ENCODE measurements at places on chromosomes 6 and 20.

DNA sequence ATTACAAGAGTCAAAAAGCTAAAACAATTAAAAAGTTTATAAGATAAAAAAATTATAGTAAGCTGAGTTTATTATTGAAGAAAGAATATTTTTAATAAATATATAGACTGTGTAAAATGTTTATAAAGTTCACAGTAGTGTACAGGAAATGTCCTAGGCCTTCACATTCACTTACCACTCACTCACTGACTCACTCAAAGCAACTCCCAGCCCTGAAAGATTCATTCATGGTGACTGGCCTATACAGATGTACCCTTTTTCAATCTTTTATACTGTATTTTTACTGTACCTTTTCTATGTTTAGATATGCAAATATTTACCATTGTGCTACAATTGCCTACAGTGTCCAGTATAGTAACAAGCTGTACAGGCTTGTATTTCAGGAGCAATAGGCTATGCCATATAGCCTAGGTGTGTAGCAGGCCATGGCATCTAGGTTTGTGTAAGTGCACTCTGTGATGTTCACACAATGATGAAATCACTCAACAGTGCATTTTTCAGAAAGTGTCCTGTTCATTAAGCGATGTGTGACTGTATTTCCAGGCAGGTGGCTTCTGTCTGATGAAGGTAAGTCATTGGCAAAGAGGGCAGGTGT is 130.2 kb downstream of the BTBD3 start:
- peak; percentile 9 for DNase-seq

DNA sequence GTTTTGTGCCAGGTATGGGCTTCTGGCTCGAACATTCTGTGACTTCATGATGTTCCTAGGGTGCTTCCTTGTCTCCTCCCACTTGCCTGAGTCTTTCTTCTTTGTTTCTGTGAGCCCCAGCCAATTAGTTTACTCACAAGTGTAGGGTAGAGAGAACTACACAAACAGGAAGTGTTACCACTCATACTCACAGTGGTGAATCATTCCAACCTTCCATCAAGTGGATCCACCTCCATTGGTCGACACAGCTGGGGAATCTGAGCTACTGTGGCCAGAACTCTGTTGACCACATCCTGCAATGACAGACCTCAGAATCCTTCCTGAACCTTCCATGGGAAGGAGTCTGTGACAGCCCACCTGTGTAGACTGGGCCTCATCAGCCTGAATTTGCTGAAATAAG is 76.8 kb downstream of the UNC5CL start:
- DNase-seq, result peak; percentile 96

- DNase-seq, result no peak
Observed at GRCh38 chr20:22561965-22562577, 22.3 kb downstream of the FOXA2 start.

- no peak for DNase-seq
Observed at GRCh38 chr6:473356-473755, 81.8 kb downstream of the IRF4 start.

DNA sequence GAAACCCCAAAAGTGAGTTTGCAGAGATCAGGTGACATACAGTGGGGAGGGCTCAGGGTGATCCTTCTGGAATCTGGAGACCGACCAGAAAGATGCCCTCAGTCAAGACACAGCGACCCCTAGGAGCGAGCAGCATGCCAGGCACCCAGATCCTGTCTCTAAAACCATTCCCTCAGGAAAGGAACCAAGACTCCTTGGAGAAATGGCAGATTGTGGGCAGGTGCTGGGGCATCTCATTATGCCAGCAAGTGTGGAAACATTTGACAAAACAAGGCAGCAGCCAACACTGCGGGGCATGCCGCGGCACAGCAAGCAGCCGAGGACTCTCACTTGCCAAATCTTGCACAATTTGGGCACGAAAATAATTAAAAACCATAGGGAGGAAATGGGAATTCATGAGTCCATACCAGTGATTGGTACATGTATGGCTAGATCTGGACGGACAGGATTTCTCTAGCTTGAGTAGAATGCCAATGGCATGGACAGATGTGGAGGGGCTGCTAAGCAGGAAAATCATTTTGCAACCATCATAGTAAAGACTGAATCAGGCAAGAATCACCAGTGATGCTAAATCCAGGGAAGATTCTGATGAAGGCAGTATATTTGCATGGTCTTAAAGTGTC is 76.9 kb downstream of the GINS1 start:
- no peak for DNase-seq

GRCh38 chr6:155406801-155407200 is 48.8 kb downstream of the NOX3 start:
- DNase-seq, result no peak

- DNase-seq, result peak; percentile 61
Observed at GRCh38 chr6:44297063-44298038, 15.8 kb downstream of the AARS2 start.

DNA sequence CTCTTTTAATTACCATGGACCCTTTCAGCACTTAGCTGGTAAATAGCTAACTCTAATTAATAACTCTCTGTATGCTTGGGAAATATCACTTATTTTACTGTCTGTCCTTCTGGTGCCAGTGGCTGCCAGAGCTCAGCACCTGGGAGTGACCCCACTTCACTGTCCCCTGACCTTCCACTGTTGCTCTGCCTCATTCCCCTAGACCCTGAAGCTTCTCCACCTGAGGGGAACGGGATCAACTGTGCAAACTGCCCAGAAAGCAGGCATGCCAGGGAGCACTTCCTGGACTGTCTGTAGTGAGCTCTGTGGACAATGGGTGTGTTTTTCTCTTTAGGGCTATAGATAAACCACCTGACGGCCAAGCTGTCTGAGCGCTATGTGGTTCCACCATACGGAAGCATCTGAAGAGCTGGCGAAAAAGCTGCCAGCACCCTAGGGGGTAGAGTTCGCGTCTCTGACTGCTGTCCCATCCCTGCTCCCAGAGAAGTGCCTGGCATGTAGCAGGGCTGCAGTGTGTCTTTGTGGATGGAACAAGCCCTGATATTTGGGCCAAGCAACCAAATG is 106.3 kb upstream of the FOXA2 start:
- DNase-seq, result no peak

- no peak for DNase-seq
Observed at GRCh38 chr20:47239719-47240067, 116.8 kb downstream of the ZMYND8 start.

DNA sequence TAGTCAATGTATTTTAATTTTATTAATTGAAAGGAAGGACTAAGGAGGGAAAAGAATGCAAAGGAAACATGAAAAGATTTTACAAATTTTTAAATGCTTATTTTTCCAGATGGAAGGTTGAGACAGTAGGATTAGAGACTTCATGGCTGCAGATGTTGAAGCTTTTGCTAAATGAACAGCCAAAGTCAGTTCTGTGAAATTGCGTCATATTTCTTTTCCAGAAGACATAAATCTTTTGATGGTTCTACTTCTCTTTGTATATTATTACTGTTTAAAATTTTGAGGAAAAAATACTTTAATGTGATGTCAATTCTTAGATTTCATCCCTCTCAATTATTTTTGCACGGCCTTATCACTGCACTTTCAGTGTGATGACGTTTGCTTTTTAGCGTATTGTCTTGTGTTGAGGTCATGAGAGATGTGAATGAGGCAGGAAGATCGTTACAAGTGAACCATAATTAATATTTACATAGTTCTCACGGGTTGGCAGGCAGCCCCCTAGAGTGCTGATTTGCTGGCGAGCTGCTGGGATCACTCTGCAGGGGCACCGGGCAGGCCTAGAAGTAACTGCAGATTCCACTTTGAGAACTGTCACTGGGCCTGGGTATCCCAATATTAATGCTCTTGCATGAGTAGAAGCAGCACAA is 158.1 kb downstream of the TBXT start:
- no peak for DNase-seq

DNA sequence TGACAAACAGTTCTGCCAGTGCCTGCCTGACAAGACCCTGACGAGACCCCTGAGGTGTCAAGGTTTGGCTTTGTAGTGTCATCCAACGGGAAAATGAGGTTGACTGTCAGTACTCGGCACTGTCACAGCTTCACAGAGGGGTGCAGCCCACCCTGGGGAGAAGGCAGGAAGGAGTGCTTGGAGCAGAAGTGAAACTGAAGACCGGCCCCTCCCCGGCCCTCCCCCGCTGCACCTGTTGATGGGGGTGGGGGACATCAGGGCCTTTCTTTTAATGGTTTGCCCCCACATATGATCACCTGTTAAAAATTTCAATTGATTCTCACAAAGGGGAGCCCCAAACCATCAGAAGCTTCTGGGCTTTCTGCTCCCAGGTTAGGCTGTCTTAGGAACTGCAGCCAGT is 6.8 kb downstream of the PMEPA1 start:
- no peak for DNase-seq

DNA sequence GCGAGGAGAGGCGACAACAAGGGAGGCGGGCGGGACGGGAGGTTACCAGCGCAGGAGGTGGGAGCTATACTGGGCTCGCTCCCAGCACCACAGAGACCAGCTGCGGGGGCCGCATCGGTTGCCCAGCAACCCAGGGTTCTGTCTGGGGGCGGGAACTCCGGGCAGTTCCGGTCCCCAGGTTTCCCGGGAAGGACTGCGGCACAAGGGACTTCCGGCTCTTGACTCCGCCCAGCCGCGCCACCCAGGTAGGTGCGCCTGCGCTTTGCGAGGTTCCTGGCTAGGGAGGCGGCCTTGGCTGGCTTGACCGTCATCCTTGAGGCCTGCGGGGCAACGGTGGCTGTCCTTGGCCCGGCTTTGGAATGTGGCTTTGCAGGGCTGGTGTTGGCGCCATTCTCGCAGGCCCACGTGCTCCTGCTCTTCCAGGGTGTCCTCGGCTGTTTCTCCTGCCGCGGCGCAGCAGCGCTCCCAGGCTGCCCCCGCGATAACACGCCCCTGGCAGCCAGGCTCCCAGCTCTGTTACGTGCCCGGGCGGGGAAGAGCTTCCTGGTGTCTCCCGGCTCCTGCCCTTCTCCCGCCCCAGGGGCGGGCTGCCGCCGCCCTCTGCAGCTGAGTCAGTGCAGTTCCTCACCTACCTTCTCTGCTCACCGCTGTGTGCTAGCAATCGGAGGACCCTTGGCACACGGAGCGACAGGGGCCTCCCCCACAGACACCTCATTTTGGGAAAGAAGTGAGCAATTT is at the start of gene RSPH3:
TSS of gene RSPH3 (minus strand) at position 537 of the 738 bp plus-strand sequence. CDS start 652 bp downstream, outside the sequence.
- peak; percentile 99 for DNase-seq

DNA sequence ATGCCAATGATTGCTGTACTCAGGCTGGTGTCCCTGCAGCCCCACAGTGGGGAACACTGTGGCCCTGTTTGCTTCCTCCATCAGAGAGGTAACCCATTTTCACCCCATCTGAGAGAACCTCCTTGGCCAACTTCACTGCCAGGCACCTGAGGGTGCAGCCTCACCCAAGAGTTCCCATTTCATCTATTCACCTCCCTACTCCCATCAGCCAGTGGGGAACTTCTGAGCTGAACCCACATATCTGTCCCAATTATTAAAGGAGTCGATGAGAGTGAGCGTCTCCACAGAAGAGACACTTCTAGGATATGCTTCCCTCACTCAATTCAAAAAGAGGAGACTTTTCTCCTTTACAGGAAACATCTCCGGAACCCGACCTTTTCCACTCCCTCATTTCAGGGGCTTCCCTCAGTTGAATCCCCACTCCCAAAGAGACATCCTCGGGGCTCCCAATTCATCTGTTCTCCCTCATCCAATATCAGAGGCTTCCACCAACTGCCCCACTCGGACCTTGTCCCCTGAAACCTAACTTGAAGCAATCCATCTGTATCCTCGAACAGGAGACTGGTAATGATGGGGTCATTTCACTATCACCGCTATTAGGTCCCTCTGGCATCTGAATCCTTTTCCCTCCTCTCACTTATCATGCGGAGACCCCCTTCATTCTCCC is 988 bp downstream of the UBE2V1 start:
- no peak for DNase-seq

DNA sequence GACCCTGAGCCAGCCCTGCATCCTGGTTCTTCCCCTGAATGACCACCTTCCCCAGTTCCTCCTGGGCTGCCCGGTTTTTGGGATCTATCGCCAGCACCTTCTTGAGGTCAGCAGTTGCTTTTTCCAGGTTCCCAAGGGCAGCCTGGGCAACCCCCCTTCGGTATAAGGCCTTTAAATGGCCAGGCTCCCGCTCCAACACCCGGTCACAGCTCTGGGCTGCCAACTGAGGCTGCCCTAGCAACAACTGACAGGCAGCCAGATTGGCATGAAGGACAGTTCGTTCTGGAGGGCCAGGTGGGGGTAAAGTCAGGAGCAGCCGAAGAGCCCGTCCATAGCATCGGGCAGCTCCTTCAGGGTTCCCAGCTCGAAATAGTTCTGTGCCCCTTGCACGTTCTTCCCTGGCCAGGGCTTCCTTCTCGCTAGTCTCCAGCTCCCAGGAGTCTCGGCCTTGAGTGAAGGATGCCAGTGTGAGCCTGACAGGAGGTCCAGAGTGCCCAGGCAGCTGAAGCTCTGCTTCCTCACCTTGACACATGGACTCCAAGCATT is 778 bp upstream of the ATF6B start:
- DNase-seq, result no peak

DNA sequence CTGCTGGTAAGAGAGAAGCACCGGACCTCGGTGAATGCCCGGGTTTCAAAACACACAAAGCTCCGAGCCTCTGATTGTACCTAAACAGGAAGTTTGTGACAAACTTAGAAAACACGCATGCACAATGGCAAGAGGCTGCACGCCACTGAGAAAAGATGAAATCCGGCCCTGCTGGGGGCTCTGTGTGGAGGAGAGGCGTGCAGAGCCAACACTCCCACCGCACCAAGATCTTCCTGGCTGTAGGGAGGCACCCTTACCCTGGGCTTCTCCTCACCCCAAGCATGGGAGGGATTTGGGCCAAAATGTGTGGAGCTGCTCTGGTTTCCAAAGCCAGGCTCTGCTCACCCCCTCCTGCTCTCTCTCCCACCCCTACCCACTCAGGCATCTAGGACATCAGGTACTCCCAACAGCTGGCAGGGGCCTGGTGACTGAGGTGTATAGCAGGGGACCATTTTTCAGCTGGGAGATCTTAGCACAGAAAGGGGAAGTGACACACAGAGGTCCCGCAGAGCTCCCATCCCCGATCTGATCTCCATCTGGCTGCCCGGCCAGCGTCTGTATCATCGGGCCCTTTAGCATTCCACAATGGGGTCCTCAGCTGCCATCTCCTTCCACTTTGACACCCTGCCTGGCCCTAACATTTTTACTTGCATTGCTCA is 84.2 kb downstream of the TRERF1 start:
- no peak for DNase-seq

DNA sequence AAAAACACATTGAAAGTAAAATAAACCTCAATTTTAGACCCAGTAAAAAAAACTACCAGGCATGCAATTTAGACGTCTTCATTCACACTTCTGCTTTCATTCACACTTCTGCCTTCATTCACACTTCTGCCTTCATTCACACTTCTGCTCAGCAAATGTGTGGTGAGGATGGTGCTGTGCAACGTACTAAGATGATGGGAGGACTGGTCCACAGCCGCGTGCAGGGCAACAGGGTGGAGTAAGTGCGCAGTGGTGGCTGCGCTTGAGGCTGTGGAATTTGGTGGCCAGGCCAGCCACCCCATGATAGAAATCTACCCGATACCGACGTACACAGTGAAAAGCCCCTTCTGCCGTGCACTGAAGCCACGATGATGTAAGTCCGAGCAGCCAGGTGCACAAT is 114.3 kb upstream of the CD93 start:
- no peak for DNase-seq
